ENCODE measurements at places on chromosomes 4 and X.

DNA sequence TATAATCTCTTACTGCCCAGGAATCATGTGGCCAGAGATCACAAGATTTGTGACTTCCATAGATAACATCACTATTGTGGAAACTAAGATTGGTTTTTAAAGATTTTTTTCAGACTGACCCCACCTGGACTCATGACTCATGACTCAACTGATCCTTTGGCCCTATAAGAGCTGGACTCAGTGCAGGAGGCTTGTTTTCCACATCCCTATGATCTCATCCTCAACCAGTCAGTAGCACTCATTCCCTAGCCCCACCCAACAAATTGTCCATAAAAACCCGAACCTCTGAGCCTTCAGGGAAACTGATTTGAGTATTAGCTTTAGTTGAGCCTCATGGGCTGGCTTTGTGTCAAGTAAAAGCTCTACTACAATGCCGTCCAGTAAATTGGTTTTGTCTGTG, 7.9 kb upstream of the NOCT start:
- no peak for DNase-seq

DNA sequence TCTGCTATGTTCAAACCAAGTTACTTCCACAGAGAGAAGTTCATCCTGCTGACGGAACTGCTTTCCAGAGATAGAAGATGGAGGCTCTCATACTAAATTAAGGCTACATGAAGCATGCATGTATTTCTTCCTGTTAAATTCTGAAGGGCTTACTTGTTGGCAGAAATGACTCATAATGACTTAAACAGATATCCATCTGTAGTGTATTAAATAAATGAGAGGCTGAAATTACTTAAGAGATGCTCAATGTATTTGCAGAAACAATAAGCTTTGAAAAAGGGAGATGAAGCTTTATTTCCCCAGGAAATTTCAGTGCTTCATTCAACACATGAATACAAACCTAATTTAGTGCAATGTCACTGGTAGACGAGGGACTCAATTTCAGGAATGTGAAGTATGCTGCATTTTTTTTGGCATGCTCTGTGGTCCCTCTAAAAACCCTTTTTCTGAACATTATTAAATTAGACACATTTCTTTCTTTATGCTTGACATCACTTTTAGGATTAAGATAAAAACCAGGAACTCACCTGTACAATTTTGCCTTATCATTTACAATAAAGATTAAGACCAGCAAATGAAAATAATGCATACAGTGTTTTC, 759.1 kb upstream of the POU3F4 start:
- no peak for DNase-seq

GRCh38 chrX:112137276-112137675, 54.7 kb upstream of the TRPC5 start:
- DNase-seq, result no peak

GRCh38 chr4:48315728-48316630, 25.4 kb upstream of the SLAIN2 start:
- no peak for DNase-seq

DNA sequence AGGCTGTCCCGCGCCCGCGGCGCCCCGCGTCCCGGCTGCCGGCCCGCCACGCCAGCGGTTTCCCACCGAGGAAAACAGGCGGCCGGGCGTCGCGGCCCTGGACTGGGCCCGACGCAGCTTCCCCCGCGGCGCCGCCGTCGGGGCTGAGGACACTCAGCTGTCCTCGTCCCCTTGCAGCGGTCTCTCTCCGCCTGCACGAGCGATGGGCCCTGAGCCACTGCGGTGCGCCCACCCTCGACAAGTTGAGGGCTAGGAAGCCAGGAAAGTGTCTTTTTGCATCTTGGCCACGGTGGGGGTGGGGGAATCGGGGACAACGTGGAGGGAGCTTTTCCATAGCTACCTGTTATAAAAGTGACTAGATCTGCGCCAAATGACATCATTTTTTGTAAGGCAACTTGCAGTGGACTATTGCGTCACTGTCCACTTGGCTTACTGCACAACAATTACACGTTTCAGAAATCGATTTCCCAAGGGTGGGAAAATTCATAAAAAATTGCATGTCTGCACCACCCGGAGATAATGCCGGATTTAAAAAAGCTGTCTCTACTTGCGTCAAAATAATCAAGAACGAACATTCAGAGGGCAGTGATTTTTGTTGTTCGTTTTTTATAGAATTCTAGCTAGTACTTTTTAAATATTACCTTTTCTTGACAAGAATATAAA, 1.1 kb downstream of the KLHL15 start:
- DNase-seq, result no peak

- DNase-seq, result no peak
These were observed 671.6 kb downstream of the FAT4 start for GRCh38 chr4:125986307-125986706.

GRCh38 chrX:128862557-128862956, 660.7 kb downstream of the SMARCA1 start:
- DNase-seq, result no peak

GRCh38 chr4:88958080-88958479, 98.9 kb downstream of the FAM13A start:
- DNase-seq, result no peak

- DNase-seq, result no peak
These were observed 653.9 kb upstream of the AADAT start for GRCh38 chr4:170743633-170744032.

GRCh38 chrX:57481514-57481913, 110.3 kb upstream of the ZXDB start:
- no peak for DNase-seq

DNA sequence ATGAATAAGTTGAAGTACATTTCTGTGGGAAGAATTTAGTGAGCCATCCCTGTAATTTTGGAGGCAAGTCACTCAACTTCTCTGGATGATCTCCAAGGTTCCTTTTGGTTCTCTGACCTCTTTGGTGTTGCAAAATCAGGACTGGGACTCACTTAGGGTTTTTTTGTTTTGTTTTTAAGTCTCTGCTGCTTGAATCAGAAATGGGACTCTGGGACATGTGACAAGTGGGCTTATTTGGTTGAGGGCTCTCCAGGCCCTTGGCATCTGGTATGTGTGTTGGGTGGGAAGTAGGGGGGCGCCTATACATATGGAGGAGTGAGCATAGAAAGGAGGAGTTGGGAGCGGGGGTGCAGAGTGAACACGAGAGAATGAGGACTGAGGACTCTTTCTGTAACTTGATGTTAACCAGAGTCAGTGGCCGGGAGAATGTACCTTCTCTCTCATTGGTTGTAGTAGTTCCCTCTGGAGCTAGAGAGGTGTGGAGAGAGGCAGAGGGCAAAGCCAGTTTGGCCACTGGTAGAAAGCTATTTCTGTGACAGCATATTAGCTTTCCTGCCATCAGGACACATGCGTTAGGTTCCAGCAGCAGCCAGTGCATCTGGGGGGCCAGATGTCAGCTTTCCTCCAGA, 1.9 kb downstream of the ARHGAP10 start:
- no peak for DNase-seq

DNA sequence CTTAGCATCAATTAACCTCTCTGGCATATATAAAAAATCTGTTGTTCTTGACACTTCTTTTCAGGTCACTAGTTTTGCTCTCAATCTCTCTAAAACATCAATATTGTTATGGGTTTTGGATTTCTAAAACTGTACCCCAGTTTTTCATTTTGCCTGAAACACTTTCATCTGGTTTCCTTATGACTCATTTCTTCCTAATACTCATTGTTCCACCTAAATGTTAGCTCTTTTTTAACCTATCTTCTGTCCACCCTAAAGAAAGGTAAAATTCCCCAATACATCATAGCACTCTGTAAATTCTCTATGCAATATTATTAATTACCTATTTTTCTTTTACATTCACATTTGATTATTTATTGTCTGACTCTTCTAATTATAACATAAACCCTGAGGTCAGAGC, 575.5 kb upstream of the NDST4 start:
- no peak for DNase-seq

DNA sequence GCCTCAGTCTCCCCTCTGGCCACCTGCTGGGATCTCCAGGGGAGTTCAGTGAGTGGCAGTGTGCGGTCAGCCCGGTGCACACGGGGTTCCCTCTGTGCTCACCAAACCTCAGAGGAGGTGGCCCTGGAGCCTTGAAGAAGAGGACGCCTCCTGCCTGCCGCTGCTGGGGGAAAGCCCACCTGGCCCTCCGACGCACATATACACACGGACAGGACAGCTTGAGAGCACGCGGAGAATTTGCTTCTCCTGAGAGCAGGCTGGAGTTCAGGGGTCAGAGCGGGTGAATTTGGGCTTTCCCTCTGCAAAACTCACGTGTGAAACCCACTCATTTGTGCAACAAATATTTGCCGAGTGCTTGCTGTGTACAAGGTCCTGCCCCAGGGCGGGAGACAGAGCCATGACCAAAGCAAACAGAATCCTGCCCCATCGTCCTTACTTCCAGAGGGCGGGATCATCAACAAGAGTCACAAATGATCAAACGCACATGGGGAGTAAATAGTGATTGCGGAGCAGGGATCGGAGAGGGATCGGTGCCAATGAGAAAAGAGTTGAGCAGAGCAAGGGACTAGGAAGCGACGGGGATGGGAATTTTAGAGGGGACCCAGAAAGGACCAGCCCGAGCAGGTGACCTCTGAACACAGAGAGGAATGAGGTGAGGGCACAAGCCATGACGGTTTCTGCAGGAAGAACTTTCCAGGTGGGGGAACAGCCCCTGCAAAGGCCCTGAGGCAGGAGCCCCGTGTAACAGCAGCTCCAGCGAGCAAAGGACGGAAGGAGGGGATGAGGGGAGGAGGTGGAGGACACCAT, 17.6 kb downstream of the BLOC1S4 start:
- DNase-seq, result no peak

GRCh38 chr4:74266081-74266480, 42.2 kb upstream of the EPGN start:
- DNase-seq, result no peak

GRCh38 chr4:48110452-48110978, 23.5 kb downstream of the TXK start:
- DNase-seq, result no peak

- DNase-seq, result no peak
These were observed 80.5 kb downstream of the FHDC1 start for GRCh38 chr4:153016592-153016991.

DNA sequence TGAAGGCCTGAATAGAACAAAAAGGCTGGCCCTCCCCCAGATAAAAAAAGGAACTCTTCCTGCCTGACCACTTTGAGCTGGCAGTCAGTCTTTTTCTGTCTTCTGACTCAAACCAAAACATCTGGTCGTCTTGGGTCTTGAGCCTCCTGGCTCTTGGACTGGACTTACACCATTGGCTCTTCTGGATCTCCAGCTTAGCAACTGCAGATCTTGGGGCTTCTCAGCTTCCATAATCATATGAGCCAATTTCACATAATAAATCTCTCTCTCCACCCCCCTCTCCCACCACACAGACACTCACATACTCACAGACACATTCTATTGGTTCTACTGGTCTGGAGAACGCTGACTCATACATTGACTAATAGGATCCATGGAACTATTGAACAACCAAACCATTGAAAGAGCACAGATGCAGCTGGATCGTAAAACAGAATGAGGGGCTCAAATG, 15.6 kb upstream of the CWH43 start:
- no peak for DNase-seq

DNA sequence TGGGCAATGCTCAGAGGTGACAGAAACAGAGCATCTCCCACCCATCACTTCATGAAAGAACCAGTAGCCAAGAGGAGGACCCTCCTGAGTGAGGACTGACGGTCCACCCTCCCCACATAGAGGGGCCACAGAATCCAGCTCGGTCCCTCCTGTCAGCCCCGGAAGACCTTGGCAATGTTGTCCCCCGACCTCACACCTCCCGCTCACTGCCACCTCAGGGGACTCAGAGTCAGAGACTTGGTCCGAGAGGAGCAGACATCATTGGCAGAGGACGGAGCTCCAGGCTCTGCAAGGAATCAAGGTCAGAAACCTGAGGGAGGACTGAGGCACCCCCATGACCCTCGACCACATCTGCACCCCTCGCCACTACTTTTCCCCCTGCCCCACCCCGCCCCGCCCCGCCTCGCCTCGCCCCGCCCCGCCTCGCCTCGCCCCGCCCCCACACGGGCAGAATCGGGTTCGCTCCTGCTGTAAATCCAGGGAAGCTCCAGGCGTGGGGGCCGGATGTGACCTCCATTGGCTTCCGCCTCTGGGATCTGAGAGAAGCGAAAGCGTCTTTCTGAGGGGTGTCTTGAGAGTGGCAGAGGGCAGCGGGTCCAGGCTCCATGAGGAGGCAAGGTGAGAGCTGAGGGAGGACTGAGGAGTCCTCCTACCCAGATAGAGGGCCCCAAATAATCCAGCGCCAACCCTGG, at the start of gene MAGEA11:
Gene MAGEA11, plus strand, starts transcription at position 516 of the 692 bp plus-strand sequence. CDS start 1,100 bp downstream, outside the sequence.
- no peak for DNase-seq

GRCh38 chr4:6929339-6929811, 19.7 kb downstream of the TBC1D14 start:
- DNase-seq, result no peak

GRCh38 chr4:142386856-142387255, 459.2 kb downstream of the INPP4B start:
- DNase-seq, result no peak

DNA sequence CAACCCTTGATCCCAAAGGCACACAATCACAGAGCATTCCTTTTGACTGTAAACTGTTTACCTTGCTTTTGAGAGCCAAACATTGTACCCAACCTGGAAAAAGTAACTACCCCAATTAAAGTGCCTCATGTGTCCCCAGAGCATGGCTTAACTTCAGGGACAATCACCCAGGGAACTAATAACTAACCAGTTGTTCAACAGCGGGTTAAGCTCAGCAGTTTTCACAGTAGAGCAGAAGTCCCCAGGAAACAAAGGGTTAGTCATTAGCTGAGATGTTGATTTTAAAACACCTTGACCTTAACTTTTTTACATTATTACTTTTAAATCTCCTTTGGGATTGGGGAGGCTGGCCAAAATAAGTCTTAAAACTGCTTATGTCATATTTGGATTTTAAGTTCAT, 94.8 kb downstream of the RELL1 start:
- no peak for DNase-seq

GRCh38 chr4:36024901-36025660, 219.2 kb downstream of the ARAP2 start:
- DNase-seq, result no peak

DNA sequence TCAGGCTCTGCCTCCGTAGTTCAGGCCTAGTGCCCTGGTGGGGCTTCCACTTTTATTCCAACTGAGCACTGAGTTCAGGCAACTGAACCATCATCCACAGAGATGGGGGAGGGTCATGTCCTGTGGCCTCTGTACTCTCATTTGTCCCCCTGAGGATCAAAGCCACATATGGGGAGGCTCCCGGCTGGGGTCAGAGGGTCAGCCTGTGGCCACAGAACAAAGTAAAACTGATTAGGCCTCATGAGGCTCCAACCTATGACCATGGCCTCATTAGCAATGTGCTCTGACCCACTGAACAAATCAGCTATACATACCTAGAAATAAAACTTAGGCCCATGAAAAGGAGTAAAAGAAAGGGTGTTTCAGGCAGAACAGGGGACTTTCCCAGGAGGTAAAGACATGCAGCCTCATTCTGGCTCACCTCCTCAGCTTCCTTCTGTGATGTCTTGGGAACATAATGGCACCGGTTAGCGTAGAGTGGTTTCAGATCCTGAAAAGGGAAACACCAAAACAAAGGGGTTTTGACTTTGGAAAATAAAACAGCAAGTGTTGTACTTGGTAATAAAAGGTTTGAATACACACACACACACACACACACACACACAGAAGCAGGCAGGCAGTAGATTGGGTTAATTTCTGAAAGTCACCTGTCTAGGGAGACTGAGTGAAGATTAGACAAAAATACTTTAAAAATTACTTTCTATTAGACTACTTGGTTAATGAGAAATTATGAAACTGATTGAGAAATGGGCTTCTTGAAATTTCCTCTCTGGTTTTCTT, 24.3 kb downstream of the TMEM255A start:
- DNase-seq, result no peak

- DNase-seq, result no peak
These were observed 103.9 kb upstream of the STX18 start for GRCh38 chr4:4645743-4646142.

GRCh38 chrX:129726307-129727111, 12.3 kb upstream of the XPNPEP2 start:
- no peak for DNase-seq

Data from epithelial cell of proximal tubule (primary cell).